NCI-H187 treated with DMSO at 0.1 percent for 48 hours (cell line): ENCODE measurements at places on chromosomes 3 and 15.

DNA sequence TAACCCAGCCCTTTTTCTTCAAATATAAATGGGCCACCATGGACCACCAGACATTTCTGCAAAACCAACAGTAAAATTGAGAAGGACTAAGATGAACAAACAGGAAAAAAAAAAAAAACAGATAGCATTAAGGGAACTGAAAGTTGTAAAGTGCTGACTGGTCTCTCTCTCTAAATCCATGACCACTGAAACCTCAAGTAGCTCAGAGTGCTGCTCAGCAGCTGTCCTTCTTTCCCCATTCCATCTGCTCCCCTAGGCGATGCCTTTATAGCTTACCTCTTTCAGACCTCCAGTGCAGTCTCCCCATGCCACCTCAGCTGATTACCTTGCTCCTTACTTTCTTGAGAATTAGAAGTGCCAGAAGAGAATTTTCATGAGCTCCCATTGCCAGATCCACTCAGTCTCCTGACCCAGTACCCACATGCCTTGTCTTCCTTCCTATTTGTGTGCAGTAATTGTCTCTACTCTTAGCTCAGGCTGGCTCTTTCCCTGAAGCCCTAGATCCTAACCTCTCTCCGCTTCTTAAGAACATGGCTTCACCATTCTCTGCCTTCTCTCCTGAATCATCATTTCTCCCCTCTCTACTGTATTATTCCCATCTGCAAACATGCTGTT, 23.9 kb upstream of the XIRP1 start:
- no peak for DNase-seq

DNA sequence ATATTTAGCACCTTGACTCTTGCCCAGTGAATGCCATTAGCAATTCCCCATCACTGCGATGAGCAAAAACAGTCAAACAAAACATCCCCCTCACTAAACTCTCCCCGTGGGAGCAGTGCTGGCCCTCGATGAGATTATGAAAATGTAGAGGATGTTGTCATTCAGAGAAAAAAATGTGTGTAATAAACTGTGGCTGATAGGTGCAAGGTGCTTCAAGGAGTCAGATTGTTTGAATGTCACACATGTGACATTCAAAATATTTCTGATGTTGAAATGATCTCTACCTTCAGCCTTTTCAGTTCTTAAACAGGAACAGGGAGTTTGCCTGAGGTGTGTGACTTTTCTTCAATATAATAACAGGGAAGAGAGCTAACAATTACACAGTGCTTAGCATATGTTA, 281.8 kb upstream of the TRIM42 start:
- no peak for DNase-seq

GRCh38 chr15:32828507-32829186, 110.8 kb downstream of the GREM1 start:
- peak; percentile 33 for DNase-seq

- no peak for DNase-seq
Measured at GRCh38 chr3:148723631-148724030, 25.9 kb downstream of the AGTR1 start.

- DNase-seq: no peak
Measured at GRCh38 chr3:177441276-177441812, 244.1 kb upstream of the TBL1XR1 start.

DNA sequence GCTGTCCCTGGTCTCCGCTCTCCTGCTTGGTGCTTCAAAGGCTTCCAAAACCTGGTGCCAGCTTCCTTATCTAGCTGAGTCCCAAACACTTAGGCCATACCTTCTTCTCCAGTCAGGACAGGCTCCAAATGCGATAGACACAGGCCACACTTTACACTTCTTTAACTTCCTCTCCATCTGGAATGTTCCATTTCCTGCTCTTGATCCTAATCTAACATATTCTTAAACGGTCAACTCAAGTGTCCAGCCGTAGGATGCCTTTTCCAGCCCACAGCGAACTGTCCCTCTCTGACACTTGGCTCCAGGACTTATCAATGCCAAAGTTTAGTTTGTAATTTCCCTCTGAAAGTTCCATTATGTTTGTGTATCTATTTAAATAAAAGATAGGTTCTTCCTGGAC, 19.2 kb upstream of the PLA2G4F start:
- no peak for DNase-seq

GRCh38 chr15:74604983-74605794, 10.4 kb upstream of the CLK3 start:
- no peak for DNase-seq

GRCh38 chr15:55183679-55184078, 13.1 kb downstream of the RSL24D1 start:
- no peak for DNase-seq

GRCh38 chr15:47820747-47821319, 103.5 kb downstream of the SEMA6D start:
- DNase-seq: no peak

DNA sequence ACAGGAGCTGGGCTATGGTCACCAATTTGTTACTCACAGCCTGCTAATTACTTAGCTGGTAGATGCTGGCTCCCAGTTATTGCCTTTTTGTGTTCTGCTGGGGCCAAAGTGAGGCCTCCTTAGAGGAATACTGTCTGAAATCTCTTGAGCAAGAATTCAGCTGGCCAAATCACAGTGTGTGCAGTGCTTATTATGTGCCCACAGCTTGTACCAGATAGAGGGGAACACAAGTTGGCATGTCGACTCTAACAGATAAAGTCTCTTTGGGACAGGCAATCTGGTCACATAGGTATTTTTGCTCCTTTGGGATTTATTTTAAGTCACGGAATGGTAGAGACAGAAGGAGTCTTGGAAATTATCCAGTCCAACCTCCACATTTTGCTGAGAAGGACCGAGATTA, 6.3 kb upstream of the TMEM212 start:
- no peak for DNase-seq

GRCh38 chr15:41115161-41115651, 874 bp downstream of the INO80 start:
- no peak for DNase-seq

GRCh38 chr3:124926426-124927101, 8.0 kb downstream of the MUC13 start:
- no peak for DNase-seq

DNA sequence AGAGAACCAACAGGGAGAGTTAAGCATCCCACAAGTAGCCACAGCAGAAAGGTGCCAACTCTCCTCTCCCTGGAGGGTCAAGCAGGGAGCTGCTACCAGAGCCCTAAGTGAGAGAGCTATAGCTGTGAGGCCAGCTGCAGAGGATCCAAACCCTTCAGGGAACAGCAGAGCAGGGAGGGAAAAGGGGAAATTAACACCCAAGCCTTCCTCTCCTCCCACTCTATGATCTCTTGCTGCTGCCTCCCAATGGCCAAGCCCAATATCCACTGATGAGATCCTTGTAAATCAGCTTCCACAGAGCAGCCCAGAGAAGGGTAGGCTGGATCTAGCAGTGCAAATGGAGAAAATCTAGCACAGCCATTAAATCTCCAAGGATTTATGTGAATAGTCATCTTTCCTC, 68.2 kb upstream of the THBS1 start:
- DNase-seq: no peak

DNA sequence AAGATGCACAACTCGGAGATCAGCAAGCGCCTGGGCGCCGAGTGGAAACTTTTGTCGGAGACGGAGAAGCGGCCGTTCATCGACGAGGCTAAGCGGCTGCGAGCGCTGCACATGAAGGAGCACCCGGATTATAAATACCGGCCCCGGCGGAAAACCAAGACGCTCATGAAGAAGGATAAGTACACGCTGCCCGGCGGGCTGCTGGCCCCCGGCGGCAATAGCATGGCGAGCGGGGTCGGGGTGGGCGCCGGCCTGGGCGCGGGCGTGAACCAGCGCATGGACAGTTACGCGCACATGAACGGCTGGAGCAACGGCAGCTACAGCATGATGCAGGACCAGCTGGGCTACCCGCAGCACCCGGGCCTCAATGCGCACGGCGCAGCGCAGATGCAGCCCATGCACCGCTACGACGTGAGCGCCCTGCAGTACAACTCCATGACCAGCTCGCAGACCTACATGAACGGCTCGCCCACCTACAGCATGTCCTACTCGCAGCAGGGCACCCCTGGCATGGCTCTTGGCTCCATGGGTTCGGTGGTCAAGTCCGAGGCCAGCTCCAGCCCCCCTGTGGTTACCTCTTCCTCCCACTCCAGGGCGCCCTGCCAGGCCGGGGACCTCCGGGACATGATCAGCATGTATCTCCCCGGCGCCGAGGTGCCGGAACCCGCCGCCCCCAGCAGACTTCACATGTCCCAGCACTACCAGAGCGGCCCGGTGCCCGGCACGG, 991 bp downstream of the SOX2 start:
- no peak for DNase-seq
